Kasumi-1 (cell line): ENCODE measurements at places on chromosomes 6 and 20.

GRCh38 chr20:17901971-17902370 lies 66.6 kb downstream of the SNX5 start:
- DNase-seq = no peak

DNA sequence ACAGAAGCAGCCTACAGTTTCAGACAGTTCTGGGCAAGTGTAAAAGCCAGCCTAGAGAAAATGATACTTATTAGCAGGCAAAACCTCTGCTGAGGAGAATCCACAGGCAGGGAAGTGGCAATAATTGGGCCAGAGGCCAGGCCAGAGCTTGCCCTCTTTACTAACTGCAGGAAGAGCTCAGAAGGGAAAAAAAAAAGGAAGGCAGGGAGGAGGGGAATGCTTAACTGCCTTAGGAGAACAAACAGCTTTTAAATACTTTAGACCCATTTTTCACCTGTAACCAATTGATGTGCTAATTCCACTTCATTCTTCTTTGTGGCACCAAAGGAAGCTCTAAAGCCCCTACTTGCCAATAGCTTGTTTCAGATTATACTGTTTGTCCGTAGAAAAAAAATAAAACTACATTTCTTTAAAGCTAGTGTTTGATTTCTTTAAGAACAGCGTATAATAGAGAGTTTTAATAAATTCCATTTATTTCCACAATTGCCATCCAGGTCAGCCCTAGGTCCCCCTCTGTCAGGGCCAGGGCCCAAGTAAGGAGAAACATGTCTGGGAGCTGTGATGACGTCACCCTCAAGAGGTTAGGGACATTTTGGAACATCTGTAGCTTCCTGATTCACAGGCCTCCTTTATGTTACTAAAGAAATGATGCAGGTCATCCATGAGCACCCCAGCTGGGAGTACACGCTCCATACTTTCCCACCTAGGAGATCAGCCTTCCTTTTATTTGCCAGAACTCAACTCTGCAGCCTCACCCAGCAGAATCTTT lies 384.3 kb downstream of the CDC5L start:
- DNase-seq = peak; percentile 18

DNA sequence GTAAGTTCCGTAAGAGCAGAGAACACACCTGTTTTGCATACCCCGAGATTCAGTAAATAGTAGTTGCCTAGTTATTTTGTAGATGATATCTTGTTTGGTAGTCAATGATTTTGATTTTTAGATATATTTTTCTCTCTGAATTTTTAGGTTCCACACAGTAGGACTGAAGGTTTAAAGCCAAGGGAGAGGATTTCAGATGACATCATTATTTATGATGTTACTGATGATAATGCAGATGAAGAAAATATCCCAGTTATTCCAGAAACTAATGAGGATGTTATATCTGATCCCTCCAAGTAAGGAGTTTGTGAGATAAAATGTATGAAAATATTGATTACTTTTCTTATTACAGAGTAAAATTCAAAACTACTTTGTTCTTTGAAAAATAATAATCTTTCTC lies 22.6 kb downstream of the HSF2 start:
- DNase-seq = no peak

GRCh38 chr6:22838345-22838744 lies 269.0 kb downstream of the HDGFL1 start:
- peak; percentile 9 for DNase-seq

DNA sequence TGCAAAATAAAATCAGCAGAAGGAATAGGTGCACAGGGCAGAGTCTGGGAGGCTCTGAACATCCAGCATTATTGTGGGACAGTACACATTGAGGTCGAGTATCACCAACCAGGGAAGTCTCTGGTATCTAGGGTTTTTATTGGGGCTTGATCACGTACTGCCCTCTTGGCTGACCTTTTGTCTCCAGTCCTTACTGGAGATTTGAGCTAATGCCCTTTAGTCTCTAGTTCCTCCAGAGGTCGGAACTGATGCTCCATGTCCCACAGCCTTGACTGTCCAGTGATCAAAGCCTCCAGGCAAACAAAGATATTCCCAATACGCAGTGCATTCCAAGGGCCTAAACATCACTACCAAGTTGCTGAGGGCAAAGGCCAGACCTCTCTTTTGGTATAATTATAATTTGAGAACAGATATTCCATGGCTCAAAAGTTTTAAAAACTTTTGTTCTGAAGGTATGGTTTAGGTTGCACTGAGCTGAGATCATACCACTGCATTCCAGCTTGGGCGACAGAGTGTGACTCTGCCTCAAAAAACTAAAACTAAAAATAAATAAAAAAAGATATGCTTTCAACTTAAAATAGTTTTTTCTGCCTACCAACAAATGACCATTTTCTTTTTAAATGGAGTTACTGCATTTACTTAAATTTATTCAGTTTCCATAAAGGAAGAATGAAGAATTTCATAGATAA lies 56.9 kb upstream of the DYNLRB1 start:
- no peak for DNase-seq

DNA sequence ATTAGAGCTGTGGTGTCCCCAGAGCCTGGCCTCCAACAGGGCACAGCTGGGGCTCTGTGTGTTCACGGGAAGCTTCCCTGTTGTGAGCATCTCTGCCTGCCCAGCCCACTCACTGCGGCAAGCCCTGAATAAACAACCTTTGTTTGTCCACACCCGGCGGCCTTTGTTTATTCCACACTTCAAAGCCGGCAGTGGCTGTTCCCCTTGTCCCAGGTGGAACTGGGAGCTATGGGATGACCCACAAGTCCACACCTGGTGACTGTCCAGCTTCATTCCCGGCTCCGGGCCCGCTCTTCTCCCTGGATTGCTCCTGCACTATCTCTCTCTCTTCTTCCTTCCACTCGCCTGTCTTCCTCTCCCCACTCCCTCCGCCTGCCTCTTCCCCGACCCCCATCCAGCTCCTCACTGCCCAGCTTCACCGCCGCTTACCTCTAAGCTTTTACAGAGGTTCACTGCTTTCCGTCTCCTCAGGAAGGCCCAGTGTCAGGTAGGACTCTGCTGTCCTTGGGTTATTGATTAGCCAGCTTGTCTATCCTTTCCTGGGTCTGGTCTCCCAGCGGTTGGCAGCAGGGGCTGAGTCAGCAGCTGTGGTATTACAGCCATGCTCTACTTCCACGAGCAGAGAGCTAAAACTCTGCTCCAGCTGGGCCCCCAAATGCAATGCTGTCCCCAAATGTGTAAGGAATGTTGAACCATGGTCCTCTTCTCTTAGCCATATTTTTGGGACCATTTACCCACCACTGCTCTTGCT lies 17.8 kb downstream of the DACT2 start:
- no peak for DNase-seq

GRCh38 chr20:5670036-5670536 lies 80.1 kb upstream of the SHLD1 start:
- DNase-seq = no peak

DNA sequence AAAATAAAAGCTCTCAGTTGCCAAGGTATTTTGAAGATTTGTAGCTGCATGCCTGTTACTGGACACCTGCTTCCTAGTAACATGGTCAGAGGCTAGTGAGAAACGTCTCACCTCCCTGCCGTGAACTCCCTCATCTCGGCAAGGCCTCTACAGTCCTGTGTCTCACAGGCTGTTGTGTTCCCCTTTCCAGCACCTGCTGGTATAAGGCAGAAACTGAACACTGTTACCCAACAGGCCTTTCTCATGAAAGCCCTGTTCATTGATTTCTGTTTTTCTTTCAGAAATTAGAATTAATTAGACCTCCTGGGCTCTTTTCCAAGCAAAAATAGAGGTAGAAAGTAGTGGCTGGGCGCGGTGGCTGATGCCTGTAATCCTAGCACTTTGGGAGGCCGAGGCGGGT lies 17.6 kb upstream of the SRSF3 start:
- peak; percentile 27 for DNase-seq

GRCh38 chr20:35743693-35744491 lies 1.8 kb upstream of the RBM39 start:
- DNase-seq = peak; percentile 12

DNA sequence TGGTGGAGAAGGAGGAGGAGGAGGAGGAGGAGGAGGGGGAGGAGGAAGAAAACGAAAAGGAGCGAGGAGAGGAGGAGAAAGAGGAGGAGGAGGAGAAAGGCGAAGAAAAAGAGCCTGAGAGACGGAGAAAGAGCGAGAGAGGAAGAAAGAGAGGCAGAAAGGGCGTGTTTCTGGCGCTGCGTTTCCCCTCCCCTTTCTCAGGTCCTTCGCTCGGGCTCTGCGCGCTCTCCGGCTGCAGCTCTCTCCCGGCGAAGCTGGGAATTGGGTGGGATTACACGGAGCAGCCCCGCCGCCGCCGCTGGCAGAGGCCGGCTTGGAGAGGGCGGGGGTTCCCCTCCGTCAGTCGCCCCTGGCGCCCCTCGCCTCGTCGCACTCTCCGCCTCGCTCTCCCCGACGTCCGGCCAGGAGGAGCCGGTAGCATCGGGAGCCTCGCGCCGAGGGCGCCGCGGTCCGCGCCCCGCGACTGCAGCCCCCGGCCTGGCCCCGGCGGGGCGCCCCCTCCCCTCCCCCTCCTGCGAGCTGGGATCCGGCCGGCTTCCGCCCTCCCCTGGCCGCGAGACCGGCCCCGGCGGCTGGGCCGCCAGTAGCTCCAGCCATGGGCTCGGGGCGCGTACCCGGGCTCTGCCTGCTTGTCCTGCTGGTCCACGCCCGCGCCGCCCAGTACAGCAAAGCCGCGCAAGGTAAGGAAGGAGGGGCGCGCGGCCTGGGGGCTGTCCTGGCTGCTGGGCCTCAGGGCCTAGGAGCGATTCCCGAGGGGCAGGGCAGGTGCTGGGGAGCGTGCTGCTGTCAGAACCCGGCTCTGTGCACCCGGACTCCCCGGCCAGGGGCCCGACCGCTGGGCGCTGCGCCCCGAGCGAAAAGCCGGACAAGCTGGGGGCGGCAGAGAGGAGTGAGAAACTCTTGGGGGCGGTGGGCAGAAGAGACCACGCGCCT lies at the start of gene SCUBE3:
SCUBE3 (plus strand) TSS at position 133 of the 933 bp plus-strand sequence; CDS start at position 596, 463 bp downstream.
- peak; percentile 19 for DNase-seq

DNA sequence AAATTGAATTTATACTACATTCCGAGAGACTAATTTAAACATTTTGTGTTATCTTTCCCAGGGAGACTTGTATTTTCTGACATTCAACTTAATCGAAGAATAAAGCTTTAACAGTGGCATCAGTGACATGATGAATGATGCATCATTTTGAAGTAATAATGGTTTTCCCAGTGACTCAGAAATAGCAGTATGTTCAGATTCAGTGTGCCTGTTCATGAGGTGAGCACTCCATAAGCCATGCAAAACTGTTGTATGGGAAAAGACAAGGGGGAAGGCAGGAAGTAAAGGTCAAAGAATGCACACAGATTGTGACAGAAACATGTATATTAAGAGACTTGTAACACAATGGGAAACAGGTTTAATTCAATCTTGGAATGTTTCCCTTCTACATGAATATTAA lies 1348.2 kb upstream of the GJE1 start:
- no peak for DNase-seq

- no peak for DNase-seq
Measured at GRCh38 chr6:89862273-89862672, 32.0 kb upstream of the GJA10 start.

DNA sequence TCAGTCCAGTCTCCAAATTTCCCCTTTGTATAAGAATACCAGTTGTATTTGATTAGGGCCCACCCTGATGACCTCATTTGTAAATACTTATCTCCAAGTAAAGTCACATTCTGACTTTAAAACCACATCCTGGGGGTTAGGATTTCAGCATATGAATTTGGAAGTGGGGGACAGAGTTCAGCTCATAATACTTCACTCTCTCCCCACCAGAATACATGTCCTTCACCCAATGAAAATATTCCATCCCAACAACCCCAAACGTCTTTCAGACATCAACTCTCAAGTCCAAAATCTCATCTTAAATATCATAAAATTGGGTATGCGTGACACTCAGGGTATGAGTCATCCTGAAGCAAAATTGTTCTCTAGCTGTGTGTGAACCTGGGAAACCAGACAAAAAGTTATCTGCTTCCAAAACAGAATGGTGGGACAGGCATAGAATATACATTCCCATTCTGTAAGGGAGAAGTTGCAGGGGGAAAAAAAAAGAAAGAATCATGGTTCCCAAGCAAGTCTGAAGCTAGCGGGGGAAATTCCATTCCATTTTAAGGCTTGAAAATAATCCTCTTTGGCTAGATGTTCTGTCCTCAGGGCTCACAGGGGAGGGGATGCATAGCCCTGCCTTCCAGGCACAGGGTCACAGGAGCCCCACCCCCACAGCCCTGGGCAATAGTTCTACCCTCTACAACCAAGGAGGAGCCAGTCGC lies 113.9 kb downstream of the ADAT2 start:
- DNase-seq = no peak

GRCh38 chr6:125839471-125839870 lies 48.7 kb downstream of the NCOA7 start:
- no peak for DNase-seq

- DNase-seq = peak; percentile 11
Measured at GRCh38 chr6:161429921-161430490, 156.1 kb upstream of the AGPAT4 start.

GRCh38 chr20:31602779-31603441 lies 2.2 kb upstream of the ID1 start:
- peak; percentile 29 for DNase-seq

DNA sequence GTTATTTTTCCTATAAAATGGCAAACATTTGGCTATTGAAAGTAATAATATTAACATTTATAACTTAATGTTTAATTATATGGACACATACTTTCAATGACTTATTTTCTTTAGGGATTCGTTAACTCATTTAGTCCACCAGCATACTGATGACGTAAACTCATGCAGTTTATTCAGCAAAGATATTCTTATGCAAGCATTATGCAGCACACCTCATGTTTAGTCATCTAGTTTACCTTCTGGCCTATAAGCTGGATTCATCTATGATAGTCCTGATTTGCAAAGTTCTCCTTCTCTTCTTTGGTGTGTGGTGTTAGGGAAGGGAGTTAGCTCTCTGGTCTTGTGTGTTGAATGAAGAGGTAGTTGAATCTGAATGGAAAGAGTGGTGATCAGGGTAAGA lies 60.0 kb downstream of the OR2J2 start:
- no peak for DNase-seq

DNA sequence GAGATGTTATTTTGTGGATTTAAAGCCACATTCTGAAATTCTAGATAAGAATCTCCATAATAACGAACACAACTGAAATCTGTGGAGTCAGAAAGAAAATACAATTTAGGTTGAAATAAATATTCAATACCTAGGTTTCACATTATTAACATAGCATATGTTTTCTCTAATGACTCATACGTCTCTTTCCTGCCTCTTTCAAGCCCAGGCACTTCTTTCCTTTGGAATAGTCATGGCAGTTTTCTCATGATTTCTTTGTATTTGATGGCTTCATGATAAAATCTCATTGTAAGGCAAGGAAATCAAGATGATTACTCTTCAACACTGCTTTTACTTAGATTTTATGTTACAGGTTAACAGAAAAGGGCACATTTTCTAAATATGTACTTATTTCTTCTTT lies 803.7 kb downstream of the PHF3 start:
- no peak for DNase-seq

- DNase-seq = no peak
Measured at GRCh38 chr6:17178754-17179529, 77.1 kb downstream of the STMND1 start.

DNA sequence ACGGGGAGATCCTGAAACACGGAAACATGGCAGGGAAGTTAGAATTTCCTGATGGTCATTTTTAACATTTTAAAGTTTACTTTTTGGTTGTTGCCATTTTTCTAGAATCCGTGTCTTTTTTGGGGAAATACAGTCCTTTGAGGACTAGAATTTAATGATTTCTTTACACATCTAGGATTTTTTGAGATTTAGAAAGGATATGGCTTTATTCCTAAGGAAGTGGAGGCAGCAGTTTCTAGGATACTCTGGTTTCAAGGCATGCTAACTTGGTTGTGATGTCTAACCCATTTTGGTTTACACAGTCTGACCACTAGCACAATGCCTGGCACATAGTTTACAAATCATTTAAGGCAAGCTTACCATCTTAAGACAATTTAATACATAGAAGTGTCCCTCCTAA lies 1.1 kb upstream of the ZBTB2 start:
- no peak for DNase-seq
